Fibroblast of lung (primary cell): ENCODE measurements at places on chromosomes 11 and 22. TPM values are rescaled to one million over a fixed set of nuclear protein-coding genes. Genes with fewer than 3 reads are reported as not detected.

Gene SLC5A1
- total RNA-seq: not detected in 2 replicates

Gene DGCR2
- total RNA-seq: 36.2 and 39.5 TPM in 2 replicates

Gene KRTAP5-2
- not detected in 2 replicates for total RNA-seq

Gene SLC22A25
- not detected in 2 replicates for total RNA-seq

Gene PHF5A
- total RNA-seq: 63.3 and 64.2 TPM in 2 replicates

Gene TRIM22
- total RNA-seq: 94.8 and 112 TPM in 2 replicates

Gene FAM181B
- 0.17 TPM in 1 of 2 replicates, not detected in the other for total RNA-seq

Gene NLRP10
- 0.26 and 9.6 TPM in 2 replicates for total RNA-seq

Gene PTPRCAP
- total RNA-seq: under 0.01 and 0.17 TPM in 2 replicates

Gene STIM1
- total RNA-seq: 25.7 and 44.6 TPM in 2 replicates

Gene CDC42EP2
- total RNA-seq: 12.3 and 25.6 TPM in 2 replicates

Gene TMEM121B
- total RNA-seq: under 0.01 TPM in 1 of 2 replicates, not detected in the other

Gene DEPDC7
- total RNA-seq: 5.6 and 8.4 TPM in 2 replicates

Gene VSIG10L2
- total RNA-seq: not detected in 2 replicates

Gene HSPB2
- total RNA-seq: 2.1 and 2.8 TPM in 2 replicates
